ENCODE measurements at places on chromosomes 12 and 14.

DNA sequence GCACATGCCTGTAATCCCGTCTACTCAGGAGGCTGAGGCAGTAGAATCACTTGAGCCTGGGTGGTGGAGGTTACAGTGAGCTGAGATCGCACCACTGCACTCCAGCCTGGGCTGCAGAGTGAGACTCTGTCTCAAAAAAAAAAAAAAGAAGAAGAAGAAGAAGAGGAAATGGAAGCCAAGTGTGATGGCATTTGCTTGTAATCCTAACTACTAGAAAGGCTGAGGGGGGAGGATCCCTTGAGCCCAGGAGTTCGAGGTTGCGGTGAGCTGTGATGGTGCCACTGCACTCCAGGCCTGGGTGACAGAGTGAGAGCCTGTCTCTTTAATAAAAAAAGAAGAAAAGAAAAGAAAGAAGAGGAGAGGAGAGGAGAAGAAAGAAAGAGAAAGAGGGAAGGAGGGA lies 52.1 kb downstream of the LGMN start:
- no peak for DNase-seq

- no peak for DNase-seq
Measured at GRCh38 chr12:93982771-93983315, 165.5 kb upstream of the PLXNC1 start.

GRCh38 chr14:98103705-98104104 lies 1168.3 kb downstream of the BCL11B start:
- no peak for DNase-seq

- DNase-seq = no peak
Measured at GRCh38 chr12:4796694-4797482, 76.7 kb downstream of the GALNT8 start.

GRCh38 chr12:19440916-19441315 lies 1.6 kb downstream of the AEBP2 start:
- no peak for DNase-seq

Measured in Right ventricle myocardium inferior (tissue), 1 donor.